ENCODE measurements at places on chromosomes 16 and 17. TPM values are rescaled to one million over a fixed set of nuclear protein-coding genes. Genes with fewer than 3 reads are reported as not detected.
A peak's percentile ranks its signal among the peaks of the same experiment; 100 is the strongest.

GRCh38 chr17:68868708-68869107, 86.5 kb downstream of the ABCA8 start:
- DNase-seq, result no peak

SEPTIN12 gene
- not detected for total RNA-seq

CCL4L2 gene
- not detected for total RNA-seq

GRCh38 chr16:17452922-17453321, 17.8 kb downstream of the XYLT1 start:
- no peak for DNase-seq

CCDC200 gene
- not detected for total RNA-seq

ABCA10 gene
- 4.8 TPM for total RNA-seq

MFAP4 gene
- 11.0 TPM for total RNA-seq

DNA sequence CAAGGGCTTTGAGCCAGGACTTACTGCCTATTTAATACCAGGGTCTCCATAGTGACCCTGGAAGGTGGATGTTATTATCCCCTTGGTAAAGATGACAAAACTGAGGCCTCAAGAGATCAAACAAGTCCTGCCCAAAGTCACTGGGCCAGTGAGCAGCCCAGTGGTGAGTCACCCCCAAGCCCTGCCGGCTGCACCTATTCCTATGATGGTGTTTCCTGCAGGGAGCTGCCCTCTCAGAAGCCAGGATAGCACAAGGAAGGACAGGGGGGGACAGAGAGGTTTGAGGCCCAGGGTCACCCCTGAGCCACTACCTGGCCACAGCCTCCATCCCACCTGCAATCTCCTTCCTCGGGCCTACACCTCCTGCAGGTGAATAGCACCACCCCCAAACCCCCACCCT, 90.9 kb downstream of the SDK2 start:
- DNase-seq, result no peak

FAM171A2 gene
- not detected for total RNA-seq

- no peak for DNase-seq
Measured at GRCh38 chr16:52068447-52069074, 478.4 kb downstream of the TOX3 start.

- DNase-seq, result no peak
Measured at GRCh38 chr17:49482144-49482817, 12.8 kb upstream of the NGFR start.

P2RX5 gene
- total RNA-seq, result 52.9 TPM

GRCh38 chr17:72116661-72117521, 3.9 kb upstream of the SOX9 start:
- DNase-seq, result no peak

GRCh38 chr16:66904428-66904845, 14.2 kb downstream of the CDH16 start:
- DNase-seq, result no peak

- DNase-seq, result no peak
Measured at GRCh38 chr17:55190748-55191147, 74.0 kb upstream of the HLF start.

GRCh38 chr17:48523010-48523409, 7.8 kb downstream of the HOXB1 start:
- DNase-seq, result no peak

- DNase-seq, result peak; percentile 32
Measured at GRCh38 chr17:14301279-14302090, 604 bp downstream of the HS3ST3B1 start.

TSPAN10 gene
- 0.26 TPM for total RNA-seq

GRCh38 chr17:2438823-2439222, 38.0 kb upstream of the MNT start:
- DNase-seq, result no peak

DYNC1LI2 gene
- 57.4 TPM for total RNA-seq

SDR42E2 gene
- not detected for total RNA-seq

TUBG1 gene
- total RNA-seq, result 96.1 TPM

SOST gene
- not detected for total RNA-seq

- no peak for DNase-seq
Measured at GRCh38 chr17:50386510-50386909, 10.8 kb downstream of the LRRC59 start.

PTX4 gene
- not detected for total RNA-seq

DNA sequence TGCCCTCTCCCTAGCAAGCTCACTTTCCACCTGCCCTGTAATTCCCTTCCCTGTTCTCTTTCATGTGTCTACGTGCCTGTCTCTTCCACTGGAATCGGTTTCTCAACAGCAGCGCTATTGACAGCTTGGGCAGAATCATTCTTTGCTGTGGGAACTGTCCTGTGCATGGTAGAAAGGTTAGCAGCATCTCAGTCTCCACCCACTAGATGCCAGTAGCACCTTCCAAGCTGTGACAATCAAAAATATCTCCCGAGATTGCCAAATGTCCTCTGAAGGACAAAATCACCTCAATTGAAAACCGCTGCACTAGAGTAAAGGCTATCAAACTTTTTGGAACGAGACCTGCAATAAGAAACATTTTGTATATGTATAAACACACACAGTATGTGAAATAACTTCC, 41.6 kb upstream of the KSR1 start:
- DNase-seq, result no peak

DNA sequence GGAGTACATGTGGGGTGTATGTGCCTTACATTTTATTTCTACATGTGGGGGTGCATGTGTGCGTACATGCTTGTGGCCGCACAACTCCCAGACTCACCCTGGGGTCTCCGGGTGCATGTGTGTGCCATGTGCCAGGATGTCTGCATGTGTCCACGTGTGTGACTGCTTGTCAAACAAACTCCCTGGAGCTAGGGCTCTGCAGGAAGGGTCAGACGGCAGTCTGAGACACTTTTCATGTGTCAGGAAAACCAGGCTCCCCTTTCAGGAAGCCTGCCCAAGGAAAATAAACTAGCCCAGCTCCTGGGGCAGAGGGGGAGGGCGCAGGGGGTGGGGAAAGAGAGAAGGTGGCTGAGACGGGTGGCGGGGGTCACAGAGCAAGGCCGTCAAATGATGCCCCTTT, 44.7 kb downstream of the FZD2 start:
- DNase-seq, result no peak

RPL26 gene
- total RNA-seq, result 2,841 TPM

KIF19 gene
- total RNA-seq, result 0.62 TPM

GRCh38 chr16:1354815-1355540, 3.2 kb downstream of the GNPTG start:
- DNase-seq, result no peak

- peak; percentile 28 for DNase-seq
Measured at GRCh38 chr17:18117982-18118975, 9.7 kb downstream of the MYO15A start.

- no peak for DNase-seq
Measured at GRCh38 chr16:85620374-85620773, 7.3 kb downstream of the GSE1 start.

- DNase-seq, result no peak
Measured at GRCh38 chr16:86388976-86389375, 121.4 kb upstream of the FOXF1 start.

GRCh38 chr17:1744551-1745512, 2.2 kb downstream of the SERPINF2 start:
- peak; percentile 30 for DNase-seq

DNA sequence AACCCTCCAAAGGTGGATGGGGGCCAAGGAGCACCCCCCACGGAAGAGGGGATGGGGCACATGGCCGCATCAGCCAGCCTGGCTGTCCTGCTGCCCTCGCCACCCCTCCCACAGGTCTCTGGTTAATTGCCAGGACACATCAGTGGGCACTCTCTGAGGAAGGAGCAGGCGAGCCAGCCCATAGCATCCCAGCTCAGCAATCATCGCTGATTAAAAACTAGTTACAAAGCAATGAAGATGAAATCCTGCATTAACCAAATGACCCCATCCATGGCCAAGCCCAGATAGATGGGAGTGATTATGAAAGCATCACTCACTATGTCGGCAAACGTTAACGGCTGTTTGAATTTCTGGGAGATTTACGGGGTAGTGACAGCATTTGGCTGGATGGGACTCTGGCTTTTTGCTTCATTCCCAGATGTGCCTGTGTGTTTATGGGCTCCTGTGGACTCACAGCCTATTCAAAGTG, 45.3 kb downstream of the CCDC182 start:
- DNase-seq, result no peak

- no peak for DNase-seq
Measured at GRCh38 chr16:23509782-23510163, 521 bp downstream of the GGA2 start.

NPIPB8 gene
- total RNA-seq, result not detected

DNA sequence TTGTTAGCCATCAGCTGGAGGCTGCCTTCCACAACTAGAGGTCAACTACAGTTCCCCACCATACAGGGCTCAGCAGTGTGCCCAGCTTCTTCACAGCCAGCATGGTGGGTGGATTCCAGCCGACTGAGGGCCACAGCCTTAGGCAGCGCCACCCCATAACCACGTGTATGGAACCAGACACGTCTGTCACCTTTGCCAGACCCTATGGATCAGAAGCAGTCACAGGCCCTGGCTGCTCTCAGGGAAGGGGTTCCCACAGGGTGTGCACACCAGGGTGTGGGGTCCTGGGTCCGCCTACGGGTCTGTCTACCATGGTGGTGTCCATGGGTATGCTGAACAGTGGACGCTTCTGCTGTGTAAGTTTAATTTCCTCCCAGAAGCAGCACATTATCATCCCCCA, 265.0 kb upstream of the FOXF1 start:
- DNase-seq, result no peak

DNA sequence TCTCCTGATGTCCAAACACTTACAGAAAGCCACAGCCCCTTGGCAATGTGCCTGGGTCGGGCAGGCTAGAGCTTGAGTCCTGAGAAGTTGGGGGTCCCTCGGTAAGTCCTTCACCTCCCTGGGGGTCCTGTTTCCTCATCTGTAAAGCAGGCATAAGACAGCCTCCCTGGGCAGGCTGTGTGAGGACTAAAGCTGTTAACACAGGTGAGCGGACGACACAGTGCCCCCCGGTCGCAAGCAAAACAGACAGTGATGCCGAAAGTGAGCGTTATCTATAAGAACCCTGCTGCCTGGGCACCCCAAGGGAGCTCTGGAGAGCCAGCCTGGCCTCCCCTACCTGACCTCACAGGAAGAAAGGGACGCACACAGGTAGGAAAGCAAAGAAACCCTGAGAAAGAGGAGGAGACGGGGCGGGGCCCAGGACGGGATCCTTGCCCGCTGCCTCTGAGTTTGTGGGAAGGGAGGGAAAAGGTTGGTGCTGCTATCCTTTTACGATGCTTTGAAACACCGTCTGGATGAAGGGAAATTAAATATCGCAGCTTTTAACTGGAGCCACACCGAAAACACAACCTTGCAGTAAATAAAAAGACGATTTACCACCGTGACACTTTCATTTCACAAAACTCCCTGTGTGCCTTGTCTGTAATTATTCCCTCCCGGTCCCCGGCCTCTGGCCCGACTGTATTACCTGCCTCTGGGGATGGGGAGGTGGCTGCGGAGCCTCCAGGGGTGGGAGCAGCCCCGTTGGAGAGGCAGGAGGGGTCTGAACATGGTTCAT, 67.1 kb downstream of the ENGASE start:
- no peak for DNase-seq

KRT31 gene
- total RNA-seq, result 0.53 TPM

DNA sequence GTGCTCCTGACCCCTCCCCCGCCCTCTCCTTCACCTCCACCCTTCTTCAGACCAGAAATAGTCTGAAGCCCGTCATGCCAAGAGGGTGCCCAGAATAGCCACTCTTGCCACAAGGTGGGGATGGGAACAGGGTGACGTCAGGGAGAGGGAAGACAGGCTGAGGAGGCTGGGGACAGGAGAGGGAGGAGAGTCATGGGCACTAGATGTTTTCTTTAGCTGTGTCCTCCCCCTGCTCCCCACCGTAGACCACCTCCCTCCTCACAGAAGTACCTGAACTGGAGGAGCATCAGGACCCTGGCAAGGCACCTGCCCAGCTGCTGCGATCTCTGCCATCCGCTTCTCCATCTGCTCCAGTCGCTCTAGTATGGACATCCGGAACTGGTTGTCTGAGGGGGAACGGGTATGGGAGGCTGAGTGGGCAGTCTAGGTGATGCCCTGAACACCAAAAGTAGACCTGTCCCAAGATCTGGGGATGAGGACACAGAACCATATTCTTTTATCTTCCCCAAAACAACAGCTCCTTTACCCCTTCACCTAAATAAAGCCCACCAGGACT, 6.6 kb upstream of the SPAG7 start:
- DNase-seq, result peak; percentile 81

GRCh38 chr16:19294156-19294649, 8.7 kb downstream of the CLEC19A start:
- DNase-seq, result peak; percentile 20

DNA sequence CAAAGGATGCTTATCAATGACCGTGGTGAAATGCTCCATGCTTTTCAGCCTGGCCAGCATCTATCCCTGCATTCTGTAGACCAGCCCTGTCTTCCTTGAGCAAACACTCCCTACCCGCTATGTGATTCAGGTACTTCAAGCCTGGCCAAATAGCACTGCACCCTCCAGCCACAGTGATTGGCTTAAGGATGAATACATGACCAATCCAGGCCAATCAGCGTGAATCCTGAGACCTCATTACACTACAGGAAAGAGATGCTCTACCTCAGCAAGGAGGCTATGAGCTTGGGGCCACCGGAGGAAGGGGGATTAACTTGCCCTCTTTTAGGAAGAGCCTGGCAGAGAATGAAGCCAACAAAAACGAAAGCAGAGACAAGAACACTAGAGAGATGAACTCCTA, 162.5 kb downstream of the ZNF423 start:
- no peak for DNase-seq

GRCh38 chr17:36791150-36791941, 145.9 kb upstream of the LHX1 start:
- DNase-seq, result no peak

DNA sequence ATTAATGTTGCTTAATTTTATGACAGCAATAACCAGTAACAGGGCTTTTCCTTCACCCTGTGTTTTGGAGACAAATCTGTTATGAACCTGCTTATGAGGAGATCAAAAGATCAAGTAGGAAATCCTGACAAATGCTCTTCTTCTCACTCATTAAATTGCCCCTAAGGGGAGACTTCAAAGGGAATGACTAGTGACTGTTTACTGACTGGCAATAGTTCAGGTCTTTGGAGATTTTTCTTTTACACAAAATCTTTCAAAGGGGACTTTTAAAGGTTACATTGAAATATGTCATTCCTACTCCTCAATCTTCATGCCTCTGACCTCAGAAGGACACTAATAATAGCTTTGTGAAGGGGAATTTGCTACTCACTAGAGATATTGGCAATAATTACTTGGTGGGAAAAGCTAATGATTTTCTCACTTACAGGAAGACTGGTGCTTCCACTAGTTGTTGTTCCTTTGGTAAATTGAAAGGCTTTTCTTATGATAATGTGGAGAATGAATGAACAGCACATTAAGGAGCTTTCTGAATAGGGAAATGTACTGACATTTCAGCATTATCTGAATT, 292.9 kb upstream of the CA10 start:
- no peak for DNase-seq

All from gastrocnemius medialis (tissue), 4 donors.